Umbilical cord (tissue), 2 donors: ENCODE measurements at places on chromosomes 7 and 10.

- no peak for DNase-seq
Observed at GRCh38 chr10:50304660-50305059, 53.3 kb upstream of the ASAH2 start.

GRCh38 chr7:4861673-4862072, at the start of gene PAPOLB:
Gene PAPOLB (minus strand): TSS chr7:4862030. CDS start chr7:4861810, 220 bp downstream.
- DNase-seq: no peak

GRCh38 chr10:121708728-121709674, 110.8 kb upstream of the FGFR2 start:
- no peak for DNase-seq

DNA sequence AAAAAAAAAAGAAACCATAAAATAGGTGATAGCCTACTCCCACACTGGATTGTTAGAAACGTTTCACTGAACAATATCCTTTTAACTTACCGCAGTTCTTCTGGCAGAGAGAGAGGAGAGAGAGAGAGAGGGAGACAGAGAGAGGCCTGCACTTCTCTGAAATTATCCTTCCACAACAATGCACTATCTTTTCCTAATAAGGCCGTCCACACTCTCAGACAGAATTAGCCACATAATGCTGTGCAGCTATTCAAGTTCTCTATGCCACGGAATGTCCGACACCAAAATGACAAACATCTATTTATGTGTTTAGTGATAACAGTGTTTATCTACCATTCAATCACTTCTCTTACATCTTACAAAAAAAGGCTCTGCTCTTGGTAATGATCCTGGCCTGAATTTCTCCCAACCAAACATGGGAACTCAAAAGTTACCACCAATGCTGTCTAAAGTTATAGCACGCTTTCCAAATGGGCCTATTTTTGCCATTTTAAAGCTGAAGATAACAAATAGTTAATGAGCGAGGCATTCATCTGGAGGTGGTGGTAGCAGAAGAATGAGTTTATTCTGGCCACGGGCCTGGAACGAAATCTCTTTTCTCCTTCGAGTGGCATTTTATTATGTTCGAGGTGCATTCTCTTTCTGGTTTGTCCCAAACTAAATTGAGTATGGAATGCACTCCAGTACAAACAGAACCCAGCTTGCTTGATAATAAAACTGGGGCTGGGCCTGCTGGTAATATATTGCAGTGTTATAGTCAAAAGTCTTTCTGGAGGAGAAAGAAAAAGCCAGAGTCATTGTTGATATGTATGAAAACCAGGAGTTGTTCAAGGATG, 160.2 kb upstream of the SVIL start:
- peak; percentile 59 for DNase-seq

DNA sequence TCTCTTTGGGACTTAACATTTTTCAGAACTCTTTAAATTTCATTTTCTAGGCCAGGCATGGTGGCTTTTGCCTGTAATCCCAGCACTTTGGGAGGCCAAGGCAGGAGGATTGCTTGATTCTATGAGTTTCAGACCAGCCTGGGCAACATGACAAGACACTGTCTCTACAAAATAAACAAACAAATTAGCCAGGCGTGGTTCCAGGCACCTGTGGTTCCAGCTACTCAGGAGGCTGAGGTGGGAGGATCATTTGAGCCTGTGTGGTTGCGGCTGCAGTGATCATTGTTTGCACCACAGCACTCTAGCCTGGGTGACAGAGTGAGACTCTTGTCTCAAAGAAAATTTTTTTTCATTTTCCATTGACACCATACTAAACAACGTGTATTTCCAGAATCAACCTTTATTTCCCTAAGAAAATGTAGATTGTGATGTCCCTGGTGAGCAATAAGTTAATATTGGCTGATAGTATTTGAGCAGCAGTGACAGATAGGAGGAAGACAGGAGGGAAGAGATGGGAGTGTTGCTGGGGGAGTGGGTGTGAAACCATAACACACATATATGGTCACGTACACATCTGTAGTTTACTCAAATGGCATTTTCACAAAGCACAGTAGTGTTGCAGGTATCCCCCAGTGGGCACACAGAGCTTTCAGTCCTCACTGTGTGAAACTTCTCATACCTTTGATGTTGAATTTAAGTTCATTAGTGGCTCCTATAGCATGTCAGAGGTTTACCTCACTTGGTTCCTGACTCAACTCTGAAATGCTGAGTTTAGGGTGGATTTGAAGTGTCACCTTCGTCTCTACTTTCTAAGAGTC, 205.6 kb downstream of the AUTS2 start:
- no peak for DNase-seq

DNA sequence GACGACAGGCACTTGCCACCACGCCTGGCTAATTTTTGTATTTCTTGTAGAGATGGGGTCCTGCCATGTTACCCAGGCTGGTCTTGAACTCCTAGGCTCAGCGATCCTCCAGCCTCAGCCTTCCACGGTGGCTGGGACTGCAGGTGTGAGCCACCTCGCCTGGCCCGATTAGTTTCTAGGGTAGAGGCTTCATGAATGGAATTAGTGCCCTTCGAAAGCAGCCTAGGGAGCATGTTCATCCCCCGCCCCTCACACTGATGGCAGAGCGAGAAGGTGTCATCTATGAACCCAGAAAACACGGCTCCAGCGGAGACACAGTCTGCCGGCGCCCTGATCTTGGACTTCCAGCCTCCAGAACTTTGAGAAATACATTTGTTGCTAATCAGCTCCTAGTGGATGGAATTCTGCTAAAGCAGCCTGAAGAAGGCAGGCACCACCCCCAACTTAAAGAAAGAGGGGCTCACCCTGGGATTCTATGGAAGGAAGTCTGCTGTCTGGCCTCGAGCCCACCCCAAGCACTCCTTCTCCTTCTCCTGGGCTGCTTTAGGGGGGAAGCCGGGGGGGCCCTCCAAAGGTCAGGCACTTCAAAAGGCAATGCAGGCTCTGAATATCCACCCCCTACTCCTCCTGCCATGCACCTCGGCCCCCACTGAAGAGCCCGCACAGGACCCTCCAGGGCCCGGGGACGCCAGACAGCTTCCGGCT, 10.1 kb downstream of the PDGFA start:
- no peak for DNase-seq

- no peak for DNase-seq
Observed at GRCh38 chr7:26443751-26444150, 152.1 kb downstream of the SNX10 start.

- no peak for DNase-seq
Observed at GRCh38 chr10:118694848-118695247, 59.9 kb downstream of the CACUL1 start.

DNA sequence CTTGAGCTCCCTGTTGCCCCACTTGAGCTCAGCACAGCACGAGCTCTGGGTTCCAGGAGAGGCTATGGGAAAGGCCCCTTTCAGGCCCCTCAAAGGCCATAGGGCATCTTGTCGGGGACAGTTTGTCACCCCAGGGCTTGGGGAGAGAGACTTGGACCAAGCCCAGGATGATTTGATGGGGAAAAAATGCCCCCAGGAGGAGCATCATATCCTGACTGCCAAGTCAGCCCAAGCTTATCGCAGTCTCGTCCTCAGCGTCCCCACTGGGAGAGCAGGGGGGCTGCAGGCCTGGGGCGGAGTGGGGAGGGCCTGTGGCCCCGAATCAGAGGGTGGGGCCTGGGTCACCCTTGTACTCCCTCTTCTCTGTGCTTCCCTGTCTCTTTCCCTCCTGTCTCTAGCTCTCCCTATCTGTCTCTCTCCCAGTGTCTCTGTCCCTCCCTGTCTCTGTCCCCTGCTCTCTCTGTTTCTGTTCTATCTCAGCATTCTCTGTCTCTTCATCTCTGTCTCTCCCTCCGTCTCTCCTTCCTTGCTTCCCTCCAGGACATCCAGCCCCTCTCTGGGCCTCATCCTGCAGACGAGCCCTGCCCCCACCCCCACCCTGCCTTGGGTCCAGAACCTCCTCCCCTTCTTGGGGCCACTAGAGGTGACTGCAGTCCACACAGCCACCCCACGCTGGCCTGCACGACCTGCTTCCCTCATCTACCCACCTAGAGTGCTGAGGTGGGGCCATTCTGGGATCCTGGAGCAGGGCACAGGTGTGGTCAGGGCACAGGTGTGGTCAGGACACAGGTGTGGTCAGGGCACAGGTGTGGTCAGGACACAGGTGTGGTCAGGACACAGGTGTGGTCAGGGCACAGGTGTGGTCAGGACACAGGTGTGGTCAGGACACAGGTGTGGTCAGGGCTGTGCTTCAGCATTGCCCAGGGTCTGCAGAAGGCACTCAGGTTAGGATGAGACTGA, 17.3 kb upstream of the GRIFIN start:
- peak; percentile 64 for DNase-seq

- DNase-seq: no peak
Observed at GRCh38 chr7:106034383-106034782, 71.3 kb downstream of the CDHR3 start.

- DNase-seq: no peak
Observed at GRCh38 chr10:78772986-78773530, 295.7 kb upstream of the ZMIZ1 start.

DNA sequence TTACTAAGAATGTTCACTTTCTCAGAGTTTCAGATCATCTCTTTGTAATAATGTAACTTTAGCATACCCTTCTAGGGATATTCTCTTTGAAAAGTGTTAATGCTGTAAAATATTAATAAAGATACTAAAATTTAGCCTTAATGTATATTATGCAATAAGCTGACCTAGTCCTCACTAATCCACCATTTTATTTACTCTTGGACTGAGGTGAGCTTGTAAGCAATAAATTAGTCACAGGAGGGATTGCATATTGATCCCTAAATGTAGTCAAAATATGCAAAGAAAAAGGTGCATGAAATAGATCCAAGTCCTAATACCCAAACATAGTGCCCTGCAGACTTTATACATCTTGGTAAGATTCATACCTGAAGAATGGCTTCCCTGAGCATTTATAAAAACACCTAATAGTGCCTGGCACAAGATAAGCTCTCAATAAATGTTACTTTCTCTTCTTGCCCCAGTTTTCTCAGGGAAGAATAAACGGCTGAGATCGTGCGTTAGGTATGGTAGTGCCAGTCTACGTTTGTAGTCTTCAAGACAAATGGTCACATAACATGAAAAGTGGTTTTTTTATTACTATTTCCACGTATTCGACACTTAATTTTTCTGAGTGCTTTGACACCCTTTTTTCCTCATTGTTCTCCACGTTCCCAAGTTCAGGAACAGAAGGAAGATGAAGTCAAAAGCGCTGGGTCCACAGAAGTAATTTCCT, 14.3 kb downstream of the INSIG1 start:
- no peak for DNase-seq

DNA sequence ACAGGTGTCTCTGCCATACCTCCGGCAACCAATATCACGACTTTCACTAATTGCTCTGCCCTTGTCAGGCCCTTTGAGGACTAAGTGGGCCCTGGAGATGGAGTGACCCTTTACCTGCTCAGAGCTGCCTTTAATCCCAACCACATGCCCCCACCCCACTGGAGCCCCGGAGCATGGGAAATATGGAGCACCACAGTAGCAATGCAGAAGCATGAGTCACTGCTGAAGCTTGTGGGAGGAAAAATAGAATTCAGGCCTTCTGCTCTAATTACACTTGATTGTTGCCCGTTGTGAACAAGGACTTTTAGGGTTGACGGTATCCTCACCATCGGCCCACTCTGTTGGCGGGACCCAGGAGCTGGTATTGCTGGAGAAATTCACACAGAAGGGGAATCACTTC, 52.5 kb upstream of the FRMD4A start:
- no peak for DNase-seq

- DNase-seq: peak; percentile 75
Observed at GRCh38 chr10:49834976-49835375, 72.9 kb upstream of the OGDHL start.

- no peak for DNase-seq
Observed at GRCh38 chr10:35942057-35942456, 300.0 kb upstream of the FZD8 start.

DNA sequence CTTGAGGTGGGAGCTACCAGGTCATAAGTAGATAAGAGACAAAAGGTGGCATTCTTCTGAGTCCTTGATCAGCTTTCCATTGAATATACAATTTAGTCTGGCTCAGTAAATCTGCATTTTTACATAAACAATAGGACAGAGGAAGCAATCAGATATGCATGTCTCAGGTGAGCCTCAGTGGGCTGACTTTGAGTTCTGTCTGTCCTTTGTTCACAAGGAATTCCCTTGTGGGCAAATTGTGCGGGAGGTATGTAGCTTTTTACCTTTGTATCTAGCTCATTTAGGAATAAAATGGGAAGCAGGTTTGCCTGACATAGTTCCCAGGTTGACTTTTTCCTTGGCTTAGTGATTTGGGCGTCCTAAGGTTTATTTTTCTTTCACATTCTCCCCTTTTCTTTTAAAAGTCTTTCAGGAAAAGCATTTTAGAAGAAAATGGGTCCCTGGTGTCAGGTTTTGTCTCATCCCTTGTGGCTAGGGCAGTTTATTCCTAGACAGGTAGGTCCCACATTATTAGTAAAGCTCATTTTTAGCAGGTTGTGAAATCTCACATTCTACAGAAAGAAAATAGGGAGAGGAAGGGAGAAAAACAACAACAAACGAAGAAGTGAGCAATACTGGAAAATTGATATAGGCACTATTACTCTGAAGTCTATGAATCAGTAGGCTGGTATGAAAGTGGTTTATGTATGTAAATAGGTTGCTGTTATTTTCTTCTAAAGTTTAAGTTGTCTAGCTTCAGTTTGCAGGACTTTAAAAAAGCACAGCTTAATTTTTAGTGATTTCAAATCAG, 16.5 kb downstream of the SPAM1 start:
- no peak for DNase-seq

- no peak for DNase-seq
Observed at GRCh38 chr7:3154881-3155494, 111.3 kb upstream of the CARD11 start.

DNA sequence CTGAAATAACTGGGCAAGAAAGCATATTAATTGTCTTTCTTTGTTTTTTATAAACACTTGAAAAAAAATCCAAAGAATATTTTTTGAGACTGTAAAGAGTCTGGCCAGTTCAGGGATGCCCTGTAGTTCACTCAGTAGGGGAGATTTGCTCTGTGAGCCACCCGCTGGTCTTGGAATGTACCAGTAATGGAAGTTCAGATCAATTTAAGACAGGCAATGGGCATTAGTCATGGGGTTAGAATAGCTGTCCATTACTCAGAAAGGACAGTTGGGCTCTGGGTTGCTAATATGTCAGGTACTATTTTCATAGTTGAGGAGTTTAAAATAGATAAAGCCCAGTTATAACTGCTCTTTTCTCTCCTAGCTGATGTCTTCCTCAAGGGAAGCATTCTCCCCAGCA, 38.7 kb downstream of the A1CF start:
- no peak for DNase-seq
